Urinary bladder (tissue), 4 donors: ENCODE measurements at places on chromosomes 11 and 22.

- no peak for DNase-seq
Observed at GRCh38 chr11:9604134-9604533, 30.7 kb downstream of the WEE1 start.

DNA sequence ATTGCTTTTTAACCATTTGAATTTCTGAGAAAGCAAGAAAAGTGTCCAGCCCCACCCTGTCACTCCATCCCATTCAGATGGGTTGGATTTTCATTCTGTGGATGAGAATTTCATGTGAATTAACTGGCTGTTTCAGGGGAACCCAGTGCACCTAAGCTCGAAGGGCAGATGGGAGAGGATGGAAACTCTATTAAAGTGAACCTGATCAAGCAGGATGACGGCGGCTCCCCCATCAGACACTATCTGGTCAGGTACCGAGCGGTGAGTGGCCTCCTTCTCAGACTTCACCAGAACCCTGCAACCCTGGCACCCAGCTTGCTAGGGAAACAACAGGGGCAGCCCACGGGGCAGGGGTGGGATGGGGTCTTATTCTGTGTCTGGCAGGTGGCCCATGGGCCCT, 58.6 kb upstream of the TTC12 start:
- no peak for DNase-seq

DNA sequence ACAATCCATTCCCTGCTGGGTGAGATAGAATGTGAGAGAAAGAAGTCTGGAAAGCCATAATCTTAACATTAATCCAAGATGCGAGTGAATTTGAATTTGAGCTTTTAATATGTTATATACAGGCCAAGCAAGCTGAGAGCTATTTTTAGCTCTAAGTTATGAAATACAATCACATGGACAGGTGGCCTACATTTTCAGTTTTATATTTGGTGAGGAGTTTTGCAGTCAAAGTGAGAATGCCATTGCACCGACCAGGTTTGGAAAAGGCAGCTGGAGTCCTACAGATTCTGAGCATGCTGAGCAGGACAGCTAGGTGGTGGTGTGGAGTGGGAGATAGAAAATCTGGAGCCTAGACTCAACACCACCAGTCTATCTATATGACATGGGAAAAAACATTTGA, 12.0 kb downstream of the OR5B21 start:
- DNase-seq, result no peak

- no peak for DNase-seq
Observed at GRCh38 chr11:4643076-4643475, 706 bp upstream of the OR51E1 start.

GRCh38 chr11:106234794-106235193, 157.3 kb downstream of the AASDHPPT start:
- DNase-seq, result no peak

- DNase-seq, result no peak
Observed at GRCh38 chr11:79259800-79260199, 181.0 kb downstream of the TENM4 start.

DNA sequence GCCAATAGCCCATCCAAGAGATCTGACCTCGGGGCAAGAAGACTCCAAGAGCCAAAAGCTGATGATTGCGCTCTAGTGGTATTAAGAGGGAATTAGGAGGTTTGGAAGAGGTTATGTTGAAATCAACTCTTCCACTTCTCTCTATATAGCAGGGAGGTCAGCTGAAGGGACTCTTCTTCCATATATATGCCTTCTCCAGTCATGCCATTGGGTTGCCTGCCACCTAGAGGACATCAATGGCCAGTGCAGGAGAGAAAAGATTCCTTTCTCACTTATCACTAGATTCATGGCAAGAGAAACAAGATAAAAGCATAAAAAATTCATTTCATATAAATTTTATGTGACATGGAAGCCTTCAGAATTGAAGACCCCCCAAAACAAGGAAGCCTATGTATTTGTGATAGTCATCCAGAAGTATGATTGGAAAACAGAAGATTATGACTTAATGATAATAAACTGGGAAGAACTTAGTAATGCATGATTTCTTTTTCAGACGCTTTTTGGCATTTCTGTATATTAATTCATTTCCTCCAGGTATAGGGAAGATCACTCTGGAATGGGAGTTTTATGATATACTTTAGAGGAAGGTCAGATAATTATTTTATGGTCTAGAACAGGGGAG, 435.1 kb upstream of the DDI1 start:
- DNase-seq, result no peak

DNA sequence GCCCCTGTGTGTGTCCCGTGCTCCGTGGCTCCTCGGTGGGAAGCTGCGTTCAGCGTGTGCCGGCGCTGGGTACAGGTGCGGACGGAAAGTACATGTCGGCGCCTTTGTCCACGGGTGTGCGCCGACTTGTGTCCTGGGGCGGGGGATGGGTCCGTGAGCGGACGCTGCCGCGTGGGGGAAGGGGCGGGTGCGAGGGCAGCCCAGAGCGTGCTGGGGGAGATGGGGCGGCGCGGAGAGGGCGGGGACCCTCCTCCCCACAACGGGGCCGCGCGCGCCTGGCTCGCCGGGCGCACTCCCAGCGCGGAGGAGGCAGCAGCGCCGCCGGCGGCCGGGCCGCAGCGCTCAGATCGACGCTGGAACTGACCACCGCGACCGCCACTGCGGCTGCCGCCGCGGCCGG, 33.6 kb upstream of the RELT start:
- DNase-seq, result no peak

- DNase-seq, result no peak
Observed at GRCh38 chr11:116421529-116422185, 351.1 kb downstream of the BUD13 start.

DNA sequence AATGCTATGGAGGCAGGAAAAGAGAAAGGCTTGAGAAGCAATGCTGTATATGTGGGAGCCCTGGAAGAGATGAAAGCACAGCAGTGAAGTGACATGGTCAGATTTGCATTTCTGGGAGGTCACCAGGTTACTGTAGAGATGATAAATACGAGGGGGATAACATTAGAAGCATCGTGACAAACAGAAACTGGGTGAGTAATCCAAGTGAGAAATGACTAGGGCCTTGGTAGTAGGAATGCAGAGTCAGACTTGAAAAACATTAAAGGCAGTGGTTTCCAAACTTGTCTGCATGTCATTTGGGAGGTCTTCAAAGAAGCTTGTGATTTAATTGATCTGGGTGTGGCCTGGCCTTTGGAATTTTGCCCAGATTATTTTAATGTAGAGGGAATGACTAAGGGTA, 43.9 kb downstream of the CCDC34 start:
- no peak for DNase-seq

GRCh38 chr11:78100261-78100660, 20.6 kb upstream of the NDUFC2 start:
- no peak for DNase-seq

DNA sequence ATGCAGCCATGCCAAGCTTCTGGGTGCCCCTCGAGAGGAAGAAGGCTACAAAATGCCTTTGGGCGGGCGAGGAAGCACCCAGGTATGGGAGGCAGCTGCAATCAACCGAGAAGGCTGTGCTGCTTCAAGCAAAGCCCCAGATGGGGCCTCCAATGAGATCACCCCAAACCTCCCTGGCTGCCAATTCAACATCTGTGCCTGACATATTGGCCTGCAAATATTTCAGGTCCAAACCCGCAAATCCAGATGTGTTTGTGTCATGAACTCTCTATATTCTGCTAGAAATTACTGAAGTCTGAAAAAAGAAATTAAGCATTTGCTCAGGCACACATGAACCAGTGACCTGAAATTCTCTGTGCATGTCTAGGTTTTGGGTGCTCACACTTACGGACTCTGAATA, 78.8 kb upstream of the RCN1 start:
- no peak for DNase-seq

DNA sequence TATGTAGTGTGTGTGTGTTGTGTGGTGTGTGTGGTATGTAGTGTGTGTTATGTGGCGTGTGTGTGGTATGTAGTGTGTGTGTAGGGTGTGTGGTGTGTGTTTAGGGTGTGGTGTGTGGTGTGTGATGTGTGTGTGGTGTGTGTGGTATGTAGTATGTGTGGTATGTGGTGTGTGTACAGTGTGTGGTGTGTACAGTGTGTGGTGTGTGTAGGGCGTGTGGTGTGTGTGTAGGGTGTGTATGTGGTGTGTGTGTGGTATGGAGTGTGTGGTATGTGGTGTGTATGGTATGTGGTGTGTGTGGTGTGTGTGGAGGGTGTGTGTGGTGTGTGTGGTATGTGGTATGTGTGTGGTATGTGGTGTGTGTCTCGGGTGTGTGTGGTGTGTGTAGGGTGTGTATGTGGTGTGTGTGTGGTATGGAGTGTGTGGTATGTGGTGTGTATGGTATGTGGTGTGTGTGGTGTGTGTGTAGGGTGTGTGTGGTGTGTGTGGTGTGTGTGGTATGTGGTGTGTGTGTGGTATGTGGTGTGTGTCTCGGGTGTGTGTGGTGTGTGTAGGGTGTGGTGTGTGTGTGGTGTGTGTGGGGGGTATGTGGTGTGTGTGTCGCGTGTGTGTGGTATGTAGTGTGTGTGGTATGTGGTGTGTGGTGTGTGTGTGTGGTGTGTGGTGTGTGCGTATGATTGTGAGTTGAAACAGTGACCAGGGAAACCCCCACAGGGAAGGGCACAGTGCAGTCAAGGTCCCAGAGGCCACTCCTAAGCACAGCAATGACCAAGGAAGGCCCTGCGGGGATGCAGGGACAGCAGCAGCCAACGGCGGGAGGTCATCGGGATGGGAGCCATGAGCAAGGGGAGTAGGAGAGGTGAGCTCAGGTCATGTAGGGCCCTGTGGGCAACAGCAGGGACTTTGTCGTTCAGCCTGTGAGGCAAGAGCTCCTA, 2.9 kb upstream of the PPP6R2 start:
- no peak for DNase-seq

GRCh38 chr22:39240831-39241793, 3.7 kb downstream of the PDGFB start:
- DNase-seq, result no peak

- DNase-seq, result no peak
Observed at GRCh38 chr22:48849963-48850657, 977.6 kb downstream of the BRD1 start.

- DNase-seq, result no peak
Observed at GRCh38 chr11:68684385-68685356, at the start of gene GAL. Gene GAL, plus strand, starts transcription at chr11:68684544. Its CDS starts 380 bp downstream, at chr11:68684924.

- DNase-seq, result no peak
Observed at GRCh38 chr11:114847306-114847975, 169.1 kb downstream of the NXPE2 start.

DNA sequence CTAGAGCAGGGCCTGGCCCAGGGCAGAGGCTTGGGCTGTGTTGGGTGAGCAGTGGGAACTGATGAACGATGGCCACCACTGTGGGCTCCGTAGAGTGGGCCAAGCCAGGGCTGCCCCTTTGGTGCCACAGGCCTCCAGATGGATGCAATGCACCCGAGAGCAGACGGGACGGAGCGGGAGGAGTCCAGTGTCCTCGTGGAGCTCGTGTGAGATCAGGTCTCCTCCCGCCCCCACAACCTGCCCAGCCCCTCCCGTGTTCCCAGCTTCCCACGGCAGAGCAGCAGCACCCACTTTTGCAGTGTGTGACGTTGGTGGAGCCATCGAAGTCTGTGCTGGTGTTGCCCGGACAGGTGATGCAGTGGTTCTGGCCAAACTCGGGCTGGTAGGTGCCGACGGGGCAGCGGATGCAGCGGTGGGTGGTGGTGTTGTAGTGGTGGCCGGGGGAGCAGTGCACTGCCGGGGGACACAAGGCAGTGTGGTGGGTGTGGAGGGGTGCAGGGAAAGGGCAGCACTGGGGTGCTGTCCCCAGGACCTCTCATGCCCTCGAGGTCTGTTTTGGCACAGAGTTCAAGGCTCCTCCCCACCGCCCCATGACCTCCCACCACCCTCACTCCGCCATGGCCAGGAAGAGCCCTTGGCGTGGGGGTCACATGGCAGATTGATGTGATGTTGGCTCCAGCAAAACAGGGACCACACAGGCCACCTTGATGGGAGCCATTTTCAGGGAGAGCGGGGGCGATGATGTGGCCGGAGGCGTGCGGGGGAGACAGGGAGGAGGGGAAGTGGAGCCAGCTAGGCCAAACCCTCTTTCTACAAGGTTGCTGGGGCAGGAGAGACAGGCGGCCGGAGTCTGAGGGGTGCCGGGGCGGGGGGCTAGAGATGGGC, 23.9 kb upstream of the TTLL12 start:
- no peak for DNase-seq
